ENCODE measurements at places on chromosomes 5 and 9.

DNA sequence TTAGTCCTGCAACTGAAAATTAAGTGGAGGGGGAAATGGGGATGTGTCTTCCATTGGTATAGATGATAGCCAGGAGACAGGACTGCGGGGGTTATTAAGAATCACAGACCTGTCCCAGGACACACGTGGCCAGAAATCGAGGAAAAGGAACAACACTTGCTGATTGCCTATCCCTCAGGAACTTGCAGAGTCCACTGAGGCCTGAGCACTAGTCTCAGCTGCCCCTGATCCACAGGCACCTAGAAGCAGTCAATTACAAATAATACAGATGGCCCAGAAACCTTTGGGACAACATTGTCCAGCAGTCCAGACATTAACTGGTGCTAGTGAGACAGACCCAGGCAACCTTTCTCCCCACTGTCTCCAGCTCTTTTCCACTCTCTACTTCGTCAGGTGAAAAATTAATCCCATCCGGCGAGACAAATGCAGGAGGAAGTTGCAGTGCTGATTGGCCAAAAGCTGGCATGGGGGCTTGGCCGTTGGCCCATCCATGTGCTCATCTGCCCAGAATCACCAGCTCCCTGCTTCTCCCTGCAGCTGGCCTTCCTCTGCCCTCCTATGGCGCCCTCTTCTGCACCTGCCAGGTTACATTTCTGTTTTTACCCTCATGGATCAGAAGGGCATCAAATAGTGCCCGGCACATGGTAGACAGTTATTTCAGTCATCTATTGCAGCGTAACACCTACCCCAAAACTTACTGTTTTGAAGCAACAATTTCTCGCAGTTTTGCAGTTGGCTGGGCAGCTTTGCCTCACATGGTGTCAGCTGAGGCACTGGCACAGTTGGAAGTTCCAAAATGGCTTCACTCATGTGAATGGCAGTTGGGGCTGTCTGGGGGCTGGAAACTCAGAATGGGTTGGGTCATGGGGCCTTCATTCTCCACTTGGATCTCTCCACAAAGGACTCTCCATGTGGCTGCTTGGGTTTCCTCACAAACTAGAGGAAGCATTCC is 3.6 kb upstream of the B4GALT1 start:
- DNase-seq: no peak

DNA sequence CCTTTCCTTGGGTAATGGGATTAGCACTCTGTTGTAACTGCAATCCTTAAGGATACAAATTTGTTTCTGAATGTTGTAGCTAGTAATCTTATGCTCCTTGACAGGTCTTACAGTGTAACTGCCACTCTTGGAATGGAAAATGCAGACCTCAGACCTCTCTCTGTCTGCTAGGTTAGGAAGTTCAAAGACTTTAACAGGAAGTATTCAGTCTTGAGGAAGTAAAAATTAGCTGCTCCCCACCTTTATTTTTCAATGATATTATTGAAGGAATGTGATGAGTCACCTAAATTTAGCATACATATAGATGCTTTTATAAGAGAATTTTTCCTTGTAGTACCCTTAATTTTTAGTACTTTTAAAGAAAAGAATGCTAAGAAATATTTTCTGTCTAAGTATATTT is 71.5 kb downstream of the PAM start:
- DNase-seq: no peak

- DNase-seq: peak; percentile 37
Measured at GRCh38 chr9:107782381-107782780, 292.8 kb upstream of the KLF4 start.

DNA sequence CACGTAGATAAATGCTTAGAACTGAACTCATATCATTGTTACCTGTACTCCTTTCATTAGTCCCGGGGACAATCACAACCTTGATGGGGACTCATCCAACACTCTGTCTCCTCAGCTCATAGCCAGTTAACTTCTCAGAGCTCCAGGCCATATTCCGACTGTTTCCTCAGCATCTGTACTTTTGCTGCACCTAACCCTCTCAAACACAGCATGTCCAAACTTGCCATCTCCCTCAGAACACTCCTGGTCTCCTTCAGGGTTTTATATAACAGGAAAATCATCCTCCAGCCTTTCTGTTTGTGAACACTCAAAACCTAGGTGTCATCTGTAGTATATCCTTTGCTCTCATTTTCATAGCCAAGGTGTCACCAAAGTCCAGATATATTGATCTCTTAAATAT is 150.5 kb downstream of the CDH6 start:
- no peak for DNase-seq

- DNase-seq: no peak
Measured at GRCh38 chr5:97131921-97132320, 10.5 kb downstream of the LIX1 start.

DNA sequence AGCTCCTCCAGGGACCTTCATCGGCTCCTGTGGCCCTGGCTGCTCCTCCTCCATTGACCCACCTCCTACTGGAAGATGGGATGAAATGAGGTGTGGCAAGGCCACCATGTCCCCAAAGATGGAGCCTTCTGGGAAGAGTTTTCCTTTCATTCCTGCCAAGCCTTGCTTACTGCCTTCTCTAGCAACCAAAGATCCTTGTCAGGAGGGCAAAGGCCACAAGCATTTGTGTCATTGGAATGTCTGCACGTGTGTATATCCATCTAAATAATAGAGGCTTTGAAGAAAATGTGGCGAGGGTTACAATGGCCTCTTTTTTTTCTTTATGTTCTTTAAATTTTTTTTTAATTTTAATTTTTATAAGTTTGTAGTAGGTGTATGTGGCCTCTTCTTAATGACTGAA is 313.6 kb downstream of the ARHGEF28 start:
- no peak for DNase-seq

- no peak for DNase-seq
Measured at GRCh38 chr5:171622010-171622409, 163.6 kb upstream of the SMIM23 start.

GRCh38 chr5:44356231-44356630 is 33.0 kb downstream of the FGF10 start:
- no peak for DNase-seq

- DNase-seq: no peak
Measured at GRCh38 chr9:90915693-90916092, 114.1 kb downstream of the SYK start.

DNA sequence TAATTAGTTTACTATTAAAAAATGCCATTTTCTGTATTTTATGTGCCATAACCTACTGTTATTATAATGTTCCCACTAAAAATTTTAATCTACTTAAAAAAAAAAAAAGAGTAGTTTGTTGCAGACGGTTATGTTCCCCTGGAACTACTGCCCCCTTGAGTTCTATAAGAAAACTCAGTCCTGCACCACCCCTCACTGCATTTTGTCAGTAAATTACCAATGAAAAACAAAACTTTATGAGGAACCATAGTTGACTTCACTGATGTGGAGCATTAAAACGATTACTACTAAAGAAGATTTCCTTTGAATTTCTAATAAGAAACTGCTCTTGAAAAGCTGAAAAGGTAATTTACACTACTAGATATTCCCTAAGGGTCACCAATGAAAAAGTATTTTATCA is 288.7 kb downstream of the FBXL17 start:
- no peak for DNase-seq

- DNase-seq: peak; percentile 10
Measured at GRCh38 chr9:77024776-77025545, 5.5 kb downstream of the FOXB2 start.

Data from HS-5 (cell line).